ENCODE measurements at places on chromosomes 11 and 22.

DNA sequence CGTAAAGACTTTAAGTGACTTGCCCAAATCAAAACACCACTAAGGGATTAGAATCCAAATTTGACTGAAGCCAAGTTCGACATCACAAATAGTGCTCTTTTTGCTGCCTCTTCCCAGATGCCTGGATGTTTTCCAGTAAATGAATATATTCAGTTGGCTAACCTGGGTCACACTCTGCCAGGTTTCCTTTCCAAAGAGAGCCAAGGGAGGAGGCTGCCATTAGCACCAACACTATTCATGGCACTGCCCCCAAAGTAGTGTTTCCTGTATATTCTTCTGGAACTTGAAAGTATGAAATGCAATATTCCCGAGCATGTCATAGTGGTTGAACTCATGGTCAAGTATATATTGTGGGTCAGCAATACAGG is 219.3 kb upstream of the UBASH3B start:
- no peak for DNase-seq

GRCh38 chr11:78061088-78061920 is 2.4 kb upstream of the THRSP start:
- DNase-seq: no peak

- DNase-seq: no peak
Observed at GRCh38 chr11:46422588-46422987, 31.0 kb upstream of the CHRM4 start.

GRCh38 chr11:61962213-61963015 is 5.0 kb downstream of the FTH1 start:
- DNase-seq: no peak

GRCh38 chr11:44630511-44631210 is 65.2 kb downstream of the CD82 start:
- no peak for DNase-seq

GRCh38 chr22:22460060-22460459 is 48.5 kb downstream of the ZNF280B start:
- DNase-seq: no peak

DNA sequence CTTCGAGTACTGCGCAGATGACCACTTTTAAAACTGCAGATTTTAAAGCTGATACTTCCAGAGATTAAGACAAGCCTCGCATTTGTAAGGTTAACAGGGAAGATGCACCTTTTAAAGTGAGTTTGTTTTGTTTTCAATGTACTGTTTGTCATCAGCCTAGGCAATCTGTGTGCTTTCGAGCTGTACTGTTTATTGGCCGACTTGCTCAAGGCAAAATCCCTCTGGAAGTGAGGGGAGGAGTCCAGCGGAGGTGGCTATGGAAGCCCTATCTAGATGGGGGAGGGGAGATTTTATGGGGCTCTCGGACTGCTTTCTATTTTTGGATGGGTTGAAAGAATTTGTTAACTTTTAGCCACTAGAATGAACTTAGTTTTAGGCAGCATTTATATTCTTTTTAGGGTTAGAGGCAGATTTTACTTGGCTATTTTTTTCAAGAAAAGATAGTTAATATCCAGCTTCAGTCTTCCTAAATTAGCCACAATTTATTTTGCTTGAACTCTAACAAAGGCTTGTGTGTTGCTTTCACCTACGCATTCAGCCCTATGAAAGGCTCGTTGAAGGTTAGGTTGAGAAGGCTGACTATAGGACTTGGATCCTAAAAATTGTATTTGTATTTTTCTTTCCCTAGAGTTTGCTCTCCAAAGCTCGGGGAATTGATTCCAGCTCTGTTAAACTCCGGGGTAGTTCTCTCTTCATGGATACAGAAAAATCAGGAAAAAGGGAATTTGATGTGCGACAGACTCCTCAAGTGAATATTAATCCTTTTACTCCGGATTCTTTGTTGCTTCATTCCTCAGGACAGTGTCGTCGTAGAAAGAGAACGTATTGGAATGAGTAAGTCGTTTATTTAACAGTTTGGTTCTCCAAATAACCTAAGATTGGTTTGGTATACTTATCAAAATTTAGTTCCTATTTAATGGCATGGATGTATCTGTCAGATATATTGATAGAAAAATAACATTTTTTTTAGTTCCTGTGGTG is 2.1 kb downstream of the WEE1 start:
- no peak for DNase-seq

GRCh38 chr11:130909650-130910049 is 6.6 kb downstream of the SNX19 start:
- DNase-seq: no peak

DNA sequence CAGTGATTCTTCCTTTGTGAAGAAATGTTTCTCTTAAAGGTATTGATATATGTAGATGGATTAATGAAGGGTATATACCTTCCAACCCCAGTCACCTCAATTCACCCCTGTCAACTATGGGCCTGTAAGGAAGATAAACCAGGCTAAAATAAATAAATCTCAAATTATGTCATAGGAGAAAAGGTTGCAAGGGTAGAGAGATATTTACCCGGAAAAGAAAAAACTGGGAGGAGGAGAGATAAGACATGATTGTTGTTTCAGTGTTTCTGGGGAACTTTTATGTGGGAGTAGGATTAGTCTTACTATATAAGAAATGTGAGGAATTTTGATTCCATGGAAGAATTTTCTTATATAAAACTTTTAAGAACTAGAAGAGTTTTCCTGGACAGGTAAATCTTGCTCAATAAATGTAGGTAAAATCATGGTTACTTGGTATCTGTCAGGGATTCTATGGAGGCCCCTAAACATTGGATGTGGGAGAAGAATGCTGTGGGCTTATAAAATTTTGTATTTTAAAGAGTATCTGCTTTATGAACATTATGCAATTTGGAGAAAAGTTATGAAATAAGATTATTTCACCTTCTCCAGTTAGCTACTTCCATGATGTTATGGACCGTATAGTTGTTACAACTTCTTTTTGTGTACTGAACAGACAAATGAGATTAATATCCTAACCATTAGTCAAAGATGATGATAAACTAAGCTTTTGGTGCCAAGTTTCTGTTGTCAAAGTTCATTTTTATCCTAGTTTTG is 6.4 kb downstream of the YAP1 start:
- DNase-seq: no peak

DNA sequence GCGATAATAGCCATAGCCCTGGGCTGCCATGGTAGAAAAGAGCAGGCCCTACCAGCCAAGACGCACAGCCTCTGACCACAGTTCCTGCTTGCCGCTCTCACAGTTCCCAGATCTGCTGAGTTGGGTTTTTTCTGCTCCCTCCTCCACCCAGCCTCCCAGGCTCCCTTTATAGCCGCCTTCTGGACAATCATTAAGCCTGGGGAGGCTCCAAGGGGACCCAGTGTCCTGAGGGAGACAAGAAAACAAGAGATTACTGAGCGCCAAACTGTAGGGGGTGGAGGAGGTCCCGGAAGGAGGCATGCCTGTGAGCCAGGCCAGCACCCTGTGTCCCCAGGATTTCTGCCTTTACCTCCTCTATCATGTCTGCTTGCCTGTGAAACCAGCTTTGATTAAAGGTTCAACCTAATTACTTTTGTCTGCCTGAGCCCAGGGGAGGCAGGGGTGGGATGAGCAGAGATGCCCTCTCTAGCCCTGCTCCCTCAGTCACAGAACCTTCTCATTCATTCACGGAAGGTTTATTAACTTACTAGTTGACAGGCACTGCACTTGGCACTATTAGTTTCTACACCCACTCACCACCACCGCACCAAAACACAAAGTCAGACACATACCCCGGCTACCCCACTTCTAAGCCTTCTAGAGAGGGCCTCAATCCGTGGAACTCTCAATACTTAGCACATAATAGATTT is 1.2 kb downstream of the SLC37A4 start:
- DNase-seq: no peak

DNA sequence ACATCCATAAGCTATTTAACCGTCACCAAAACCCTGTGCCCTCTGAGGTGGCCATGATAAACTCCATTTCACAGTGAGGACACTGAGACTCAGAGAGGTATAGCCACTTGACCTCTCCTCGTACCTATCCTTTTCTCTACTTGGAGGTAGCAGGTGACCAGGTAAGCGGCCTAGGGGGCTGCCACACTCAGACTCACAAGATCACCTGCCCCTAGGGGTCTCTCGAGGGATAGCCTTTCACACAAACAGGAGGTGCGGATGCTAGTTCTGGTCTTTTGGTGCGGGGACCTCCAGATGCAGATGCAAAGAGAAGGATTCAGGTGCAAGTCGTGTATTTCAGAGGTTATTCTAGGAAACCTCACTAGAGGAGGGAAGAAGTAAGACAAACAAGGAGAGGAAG is 14.6 kb downstream of the MS4A18 start:
- DNase-seq: no peak

DNA sequence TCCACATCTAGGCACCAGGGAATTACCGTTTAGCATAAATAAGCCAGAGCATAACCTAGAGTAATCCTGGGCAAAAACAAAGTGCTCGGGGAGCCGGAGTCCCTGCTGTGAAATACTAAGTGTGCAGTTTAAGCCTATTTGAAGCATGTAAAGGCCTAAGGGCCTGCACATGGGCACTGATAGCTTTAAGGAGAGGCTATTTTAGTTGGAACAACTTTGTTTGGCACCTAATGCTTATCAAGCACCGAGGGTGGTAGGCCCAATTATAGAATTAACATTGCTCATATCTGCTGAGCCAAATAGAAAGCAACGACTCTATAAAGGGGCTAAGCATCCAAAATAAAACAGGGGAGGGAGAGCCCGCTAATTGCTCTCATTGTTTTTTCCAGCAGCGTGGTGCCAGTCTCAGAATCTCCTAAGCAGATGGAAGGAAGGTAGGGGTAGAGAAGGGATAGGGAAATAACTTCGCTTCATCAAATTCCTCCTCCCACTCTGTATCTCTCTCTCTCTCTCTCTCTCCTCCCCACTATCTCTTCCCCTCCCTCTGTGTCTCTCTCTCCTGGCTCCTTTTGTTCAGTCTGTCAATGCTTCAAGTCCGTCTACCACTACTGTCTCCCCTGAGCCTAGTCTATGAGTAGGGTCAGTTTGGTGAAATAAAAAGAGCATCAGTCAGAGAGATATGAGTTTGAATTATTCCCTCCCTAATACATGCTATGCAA is 292.8 kb downstream of the NXPE2 start:
- no peak for DNase-seq

GRCh38 chr11:97742717-97743116 is 1278.0 kb upstream of the CNTN5 start:
- DNase-seq: no peak

GRCh38 chr11:2975594-2975993 is 16.5 kb downstream of the NAP1L4 start:
- no peak for DNase-seq
